ENCODE measurements at places on chromosomes 2 and 18. TPM values are rescaled to one million over a fixed set of nuclear protein-coding genes. Genes with fewer than 3 reads are reported as not detected.

- H3K4me1 ChIP-seq = no peaks in the 10 kb centered on the region
- H3K27ac ChIP-seq = no peak overlapping the region
- H3K36me3 ChIP-seq = no peaks in the 10 kb centered on the region
- H3K27me3 ChIP-seq = no peaks in the 10 kb centered on the region
- H3K4me3 ChIP-seq = no peak overlapping the region
- DNase-seq = no peak
Observed at GRCh38 chr2:29025711-29026110, 44.6 kb downstream of the TOGARAM2 start.

DNA sequence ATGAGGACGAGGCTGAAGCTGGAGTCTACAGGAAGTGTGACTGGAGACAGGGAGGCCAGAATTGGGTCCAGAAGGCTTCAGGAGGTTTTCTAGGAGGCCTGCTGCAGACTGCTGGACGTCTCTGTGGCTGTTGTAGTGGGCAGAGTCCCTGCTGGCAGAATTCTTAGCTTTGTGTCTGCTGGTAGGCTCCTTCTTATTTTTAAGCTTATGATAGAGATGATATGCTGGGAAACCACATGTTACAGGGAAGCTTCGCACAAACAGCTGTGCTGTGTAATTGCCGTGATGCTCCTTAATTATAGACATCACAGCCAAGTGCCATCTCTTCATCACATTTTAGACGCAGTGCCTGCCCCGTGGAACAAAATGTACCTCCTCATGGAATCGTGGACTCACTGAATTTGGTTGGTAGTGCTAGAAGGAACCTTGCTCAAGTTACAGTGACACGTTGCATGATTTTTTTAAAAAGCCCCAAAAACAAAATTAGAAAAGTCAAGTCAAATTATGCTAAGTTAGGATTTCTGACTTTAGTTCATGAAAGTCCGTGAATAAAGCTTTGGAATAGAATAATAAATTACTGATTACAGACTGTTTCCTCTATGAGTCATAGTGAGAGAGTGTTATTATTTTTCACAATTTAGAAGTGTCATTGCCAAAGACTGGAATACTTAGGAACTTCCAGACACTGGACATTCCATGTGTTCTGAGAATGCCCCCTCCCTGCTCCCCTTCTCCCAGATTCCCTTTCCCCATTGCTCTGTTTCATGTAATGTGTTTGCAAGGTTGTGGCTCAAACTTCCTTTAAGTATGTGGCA, 144.1 kb downstream of the FHOD3 start:
- no peak overlapping the region for H3K4me3 ChIP-seq
- H3K27ac ChIP-seq = no peak overlapping the region
- no peaks in the 10 kb centered on the region for H3K36me3 ChIP-seq
- no peaks in the 10 kb centered on the region for H3K27me3 ChIP-seq

DNA sequence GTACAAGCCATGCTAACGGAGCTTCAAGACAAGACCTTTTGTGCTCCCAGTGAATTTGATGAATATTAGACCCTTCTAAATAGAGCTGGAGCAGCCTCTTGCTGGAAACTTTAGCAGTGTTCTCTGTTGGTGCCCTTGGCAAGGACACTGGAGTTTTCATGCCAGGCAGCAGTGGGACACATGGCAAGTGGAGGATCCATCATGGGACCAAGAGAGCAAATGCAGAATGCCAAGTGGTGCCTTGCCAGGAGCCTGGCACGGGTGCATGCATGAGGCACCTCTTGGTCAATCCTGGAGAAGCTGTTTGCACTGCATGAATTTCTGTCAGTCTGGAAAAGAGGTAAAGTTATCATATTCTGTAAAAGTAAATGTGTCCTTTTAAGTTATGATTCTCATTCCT, 59.1 kb downstream of the NETO1 start:
- no peak overlapping the region for H3K27ac ChIP-seq
- DNase-seq = no peak
- H3K4me3 ChIP-seq = no peak overlapping the region
- H3K27me3 ChIP-seq = no peaks in the 10 kb centered on the region
- H3K36me3 ChIP-seq = no peaks in the 10 kb centered on the region
- no peaks in the 10 kb centered on the region for H3K4me1 ChIP-seq

FOXD4L1 gene
- 0.17 TPM for total RNA-seq

LBX2 gene
- 0.36 TPM for total RNA-seq

PLB1 gene
- total RNA-seq = 0.63 TPM

DNA sequence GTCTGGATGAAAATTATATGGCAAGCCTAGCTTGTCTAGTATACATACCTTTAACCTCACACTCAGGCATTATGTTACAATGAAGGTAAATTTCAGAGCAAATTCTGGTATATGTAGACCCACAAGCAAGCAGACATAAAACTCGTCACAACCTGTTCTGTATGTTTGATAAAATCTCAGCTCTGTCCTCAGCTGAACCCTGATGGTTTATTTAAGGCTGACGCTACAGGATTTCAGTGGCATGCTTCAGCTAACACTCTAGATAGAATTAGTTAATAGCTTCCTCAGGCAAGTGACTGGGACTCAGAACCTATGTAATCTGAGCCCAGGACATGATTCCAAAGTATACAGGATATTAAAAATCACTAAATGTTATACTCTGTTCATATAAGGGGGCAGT, 68.2 kb upstream of the MC2R start:
- no peaks in the 10 kb centered on the region for H3K4me1 ChIP-seq
- H3K27ac ChIP-seq = no peak overlapping the region
- H3K36me3 ChIP-seq = no peaks in the 10 kb centered on the region
- no peaks in the 10 kb centered on the region for H3K27me3 ChIP-seq

DNA sequence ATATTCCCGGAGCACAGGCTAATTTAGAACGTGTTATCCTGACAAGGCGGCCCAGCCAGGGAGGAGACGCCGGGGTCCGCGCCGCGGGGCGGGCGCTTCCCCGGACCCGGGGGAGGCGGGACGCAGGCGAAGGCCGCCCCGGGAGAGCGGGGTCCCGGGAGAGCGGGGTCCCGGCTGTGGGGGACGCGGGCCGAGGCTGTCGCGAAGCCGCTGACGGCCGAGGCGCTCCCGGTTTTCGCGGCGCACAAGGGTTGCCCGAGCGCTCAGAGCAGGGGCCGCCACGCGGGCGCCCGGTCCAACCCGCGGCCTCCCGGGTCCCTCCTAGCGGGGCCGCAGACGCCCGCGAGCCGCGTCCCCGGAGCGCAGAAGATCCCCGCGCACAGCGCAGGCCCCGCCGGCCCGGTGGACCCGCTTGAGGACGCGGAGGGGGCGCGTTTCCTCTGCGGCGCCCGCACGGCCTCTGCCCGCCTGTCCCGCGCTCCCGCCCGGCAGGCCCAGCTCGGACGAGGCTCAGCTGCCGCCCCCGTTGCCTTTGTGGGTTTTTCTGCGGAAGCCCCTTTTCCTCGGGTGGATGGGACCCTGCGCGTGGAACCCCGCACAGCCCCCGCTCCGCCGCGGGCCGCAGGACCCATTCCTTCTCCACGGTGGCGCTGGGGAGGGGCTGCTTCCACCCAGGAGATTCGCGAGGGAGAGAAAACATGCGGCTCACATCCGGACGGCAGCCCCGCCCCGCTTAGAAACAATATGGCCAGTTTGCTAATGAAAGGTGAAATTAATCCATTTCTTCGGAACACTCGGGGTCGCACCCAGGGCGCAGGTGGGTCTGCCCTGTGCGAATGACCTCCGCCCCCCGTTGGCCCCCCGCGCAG, 9.6 kb upstream of the KCNG2 start:
- no peaks in the 10 kb centered on the region for H3K36me3 ChIP-seq
- no peak overlapping the region for H3K4me3 ChIP-seq
- peaks cover 7% of the 10 kb centered on the region for H3K4me1 ChIP-seq
- H3K27me3 ChIP-seq = peaks cover 50% of the 10 kb centered on the region

DNA sequence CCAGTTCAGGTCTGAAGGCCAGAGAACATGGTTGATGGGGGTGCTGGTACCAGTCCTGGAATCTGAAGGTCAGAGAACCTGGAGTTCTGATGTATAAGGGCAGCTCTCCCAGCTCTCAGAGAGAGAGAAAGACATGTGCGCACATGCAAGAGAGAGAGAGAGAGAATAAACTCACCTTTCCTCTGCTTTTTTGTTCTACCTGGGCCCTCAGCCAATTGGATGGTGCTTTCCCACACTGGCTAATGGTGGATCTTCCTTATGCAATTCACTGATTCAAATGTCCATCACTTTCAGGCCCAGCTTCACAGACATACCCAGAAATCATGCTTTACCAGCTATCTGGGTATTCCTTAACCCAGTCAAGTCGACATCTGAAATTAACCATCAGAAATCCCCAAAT, 377.7 kb upstream of the MEX3C start:
- DNase-seq = no peak
- no peaks in the 10 kb centered on the region for H3K36me3 ChIP-seq
- H3K27me3 ChIP-seq = no peaks in the 10 kb centered on the region
- H3K27ac ChIP-seq = no peak overlapping the region

GRCh38 chr2:218317303-218317630, 25.0 kb upstream of the TMBIM1 start:
- H3K4me1 ChIP-seq = peaks cover 23% of the 10 kb centered on the region
- H3K4me3 ChIP-seq = peak overlapping the region; percentile 10
- H3K27ac ChIP-seq = peak overlapping the region; percentile 35
- no peak for DNase-seq
- H3K27me3 ChIP-seq = no peaks in the 10 kb centered on the region
- peaks cover 3% of the 10 kb centered on the region for H3K36me3 ChIP-seq

AP1S3 gene
- 17.4 TPM for total RNA-seq

ASAP2 gene
- total RNA-seq = 0.83 TPM

FTCDNL1 gene
- total RNA-seq = 2.1 TPM

CNDP1 gene
- not detected for total RNA-seq

GRCh38 chr2:188870289-188870688, 103.9 kb upstream of the COL3A1 start:
- no peaks in the 10 kb centered on the region for H3K4me1 ChIP-seq
- no peaks in the 10 kb centered on the region for H3K27me3 ChIP-seq
- no peak overlapping the region for H3K27ac ChIP-seq
- no peak overlapping the region for H3K4me3 ChIP-seq
- no peaks in the 10 kb centered on the region for H3K36me3 ChIP-seq

- peak overlapping the region; percentile 61 for H3K4me3 ChIP-seq
- H3K27me3 ChIP-seq = no peaks in the 10 kb centered on the region
- peak overlapping the region; percentile 96 for H3K27ac ChIP-seq
- peak; percentile 69 for DNase-seq
Observed at GRCh38 chr2:8515864-8516533, 165.9 kb upstream of the ID2 start.

DNAJC10 gene
- 75.1 TPM for total RNA-seq

DNA sequence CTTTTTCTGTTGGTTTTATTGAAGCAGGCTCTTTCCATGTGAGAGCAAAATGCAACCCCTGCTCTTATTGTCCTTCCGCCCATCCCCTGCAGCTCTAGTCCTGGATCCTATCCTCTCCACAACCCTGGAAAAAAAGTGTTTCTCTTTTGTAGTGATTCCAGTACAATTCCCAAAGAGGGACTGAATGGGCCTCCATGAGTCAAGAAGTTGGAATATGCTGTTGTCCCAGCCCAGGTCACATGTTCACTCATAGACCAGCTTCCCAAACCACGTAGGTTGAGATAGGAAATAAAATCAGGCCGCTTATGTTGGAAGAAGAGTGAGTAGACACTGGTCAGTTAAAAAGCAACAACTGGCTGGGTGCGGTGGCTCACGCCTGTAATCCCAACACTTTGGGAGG, 39.4 kb downstream of the CPO start:
- H3K36me3 ChIP-seq = no peaks in the 10 kb centered on the region
- H3K4me3 ChIP-seq = no peak overlapping the region
- no peak overlapping the region for H3K27ac ChIP-seq
- H3K4me1 ChIP-seq = peaks cover 5% of the 10 kb centered on the region

TSPYL6 gene
- total RNA-seq = not detected

DNA sequence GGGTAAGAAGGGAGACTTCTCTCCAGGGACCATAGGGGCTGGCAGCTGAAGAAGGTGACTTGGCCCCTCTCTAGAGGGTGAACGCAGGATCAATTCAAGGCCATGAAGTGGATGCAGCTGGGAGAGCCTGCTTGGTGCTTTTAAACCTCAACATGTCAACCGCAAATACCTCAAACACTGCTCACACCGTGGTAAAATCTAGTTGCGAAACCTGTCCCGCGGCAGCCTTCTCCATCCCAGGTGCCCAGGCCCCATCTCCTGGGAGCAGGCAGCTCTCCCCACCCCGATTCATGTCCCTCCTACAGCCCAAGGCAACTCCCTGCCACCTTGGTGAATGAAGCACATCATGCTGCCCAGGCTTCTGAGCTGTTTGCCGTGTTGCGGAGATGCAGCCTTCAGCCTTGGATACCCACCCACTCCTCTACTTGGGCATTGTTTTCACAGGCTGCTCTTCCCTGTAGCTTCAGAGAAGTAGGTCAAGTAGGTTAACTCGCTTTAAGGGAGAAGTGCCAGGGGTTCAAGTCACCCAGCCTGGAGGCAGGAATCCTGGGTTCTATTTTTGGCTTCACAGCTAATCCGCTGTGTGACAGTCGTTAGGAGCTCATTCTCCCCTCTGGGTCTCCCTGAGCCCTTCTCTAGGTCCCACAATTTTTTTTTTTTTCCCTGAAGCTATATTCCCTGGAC, 6.2 kb upstream of the EFR3B start:
- peaks cover 13% of the 10 kb centered on the region for H3K27me3 ChIP-seq
- H3K4me3 ChIP-seq = no peak overlapping the region
- H3K27ac ChIP-seq = no peak overlapping the region
- peaks cover 4% of the 10 kb centered on the region for H3K4me1 ChIP-seq

- DNase-seq = no peak
- peak overlapping the region; percentile 91 for H3K27ac ChIP-seq
- peaks cover 36% of the 10 kb centered on the region for H3K4me1 ChIP-seq
- H3K4me3 ChIP-seq = peak overlapping the region; percentile 94
Observed at GRCh38 chr2:19900931-19901441, 797 bp downstream of the TTC32 start.

GRCh38 chr2:11701206-11701605, 31.2 kb upstream of the NTSR2 start:
- peaks cover 2% of the 10 kb centered on the region for H3K27me3 ChIP-seq
- DNase-seq = no peak
- H3K4me3 ChIP-seq = no peak overlapping the region
- H3K4me1 ChIP-seq = no peaks in the 10 kb centered on the region
- H3K36me3 ChIP-seq = no peaks in the 10 kb centered on the region

DNA sequence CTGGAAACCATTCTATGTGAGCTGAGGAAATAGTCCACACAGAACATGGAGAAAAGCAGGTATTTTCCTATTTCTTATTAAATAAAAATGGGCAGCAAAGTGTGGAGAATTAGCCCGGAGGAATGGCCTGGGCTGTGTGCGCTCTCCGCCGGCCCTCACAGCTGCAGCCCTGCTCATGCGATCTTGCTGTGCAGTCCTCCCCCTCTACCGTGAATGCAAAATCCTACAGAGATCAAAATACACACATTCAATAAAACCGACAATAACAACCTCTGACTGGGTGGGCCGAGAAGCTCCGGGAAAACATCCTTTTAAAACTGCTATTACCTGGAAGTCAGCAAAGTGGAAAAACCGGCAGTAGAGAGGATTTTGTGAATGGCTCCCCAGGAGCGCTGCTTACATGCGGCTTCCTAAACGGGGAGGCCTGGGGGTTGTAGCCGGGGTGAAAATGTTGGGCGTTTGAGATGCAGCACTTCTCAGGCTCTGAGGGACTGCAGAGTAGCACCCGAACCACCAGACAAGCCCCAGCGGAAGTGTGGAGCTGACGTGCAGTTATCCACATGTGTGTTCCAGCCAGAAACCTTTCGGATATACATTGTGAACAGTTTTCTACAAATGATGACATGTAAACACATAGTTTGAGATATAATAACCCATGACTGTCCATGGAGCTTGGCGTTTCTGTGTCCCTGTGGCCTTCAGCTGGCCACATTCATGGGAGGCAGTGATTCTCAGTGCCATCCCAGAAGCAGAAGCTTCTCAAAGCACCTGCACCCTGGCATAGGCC, 94.2 kb upstream of the ALKAL2 start:
- peaks cover 12% of the 10 kb centered on the region for H3K27me3 ChIP-seq
- no peaks in the 10 kb centered on the region for H3K4me1 ChIP-seq
- no peak for DNase-seq
- no peak overlapping the region for H3K27ac ChIP-seq
- H3K4me3 ChIP-seq = no peak overlapping the region

DQX1 gene
- total RNA-seq = 0.68 TPM

Measured in activated CD4-positive, alpha-beta T cell treated with anti-CD3 and anti-CD28 coated beads, Interleukin-2, amount 10 ng/mL, durations not matched to agents 24 days and 14 days (primary cell).